ENCODE measurements at places on chromosomes 5 and 9. TPM values are rescaled to one million over a fixed set of nuclear protein-coding genes. Genes with fewer than 3 reads are reported as not detected.

The DPM2 gene
- 47.9 TPM for total RNA-seq

GRCh38 chr5:152990649-152991048, 499.8 kb upstream of the GRIA1 start:
- no peaks in the 10 kb centered on the region for H3K27me3 ChIP-seq
- H3K4me1 ChIP-seq = no peaks in the 10 kb centered on the region
- H3K27ac ChIP-seq = no peak overlapping the region
- DNase-seq = no peak

DNA sequence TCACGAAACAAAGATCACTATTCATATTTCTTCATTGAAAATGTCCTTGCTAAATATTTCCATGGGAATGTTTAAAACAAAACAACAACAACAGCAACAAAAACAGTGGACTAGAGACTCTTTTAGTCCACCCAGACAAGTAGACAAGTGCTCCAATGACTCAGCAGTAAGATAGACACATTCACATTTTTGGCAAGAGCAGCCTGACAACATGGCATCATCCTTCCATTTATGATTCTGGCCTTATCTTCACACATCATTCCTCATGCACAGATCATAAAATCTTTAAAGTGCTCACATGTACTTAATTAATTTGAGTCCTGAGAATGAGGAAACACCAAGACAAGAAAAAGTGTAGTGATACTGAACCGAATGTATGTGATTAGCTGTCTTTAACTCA, 132.6 kb upstream of the PDE4D start:
- no peak overlapping the region for H3K4me3 ChIP-seq
- H3K27me3 ChIP-seq = no peaks in the 10 kb centered on the region
- no peaks in the 10 kb centered on the region for H3K36me3 ChIP-seq
- no peak for DNase-seq
- H3K4me1 ChIP-seq = no peaks in the 10 kb centered on the region
- no peak overlapping the region for H3K27ac ChIP-seq

- no peak for DNase-seq
- no peaks in the 10 kb centered on the region for H3K27me3 ChIP-seq
- H3K36me3 ChIP-seq = no peaks in the 10 kb centered on the region
Observed at GRCh38 chr5:125011014-125011413, 264.6 kb upstream of the ZNF608 start.

DNA sequence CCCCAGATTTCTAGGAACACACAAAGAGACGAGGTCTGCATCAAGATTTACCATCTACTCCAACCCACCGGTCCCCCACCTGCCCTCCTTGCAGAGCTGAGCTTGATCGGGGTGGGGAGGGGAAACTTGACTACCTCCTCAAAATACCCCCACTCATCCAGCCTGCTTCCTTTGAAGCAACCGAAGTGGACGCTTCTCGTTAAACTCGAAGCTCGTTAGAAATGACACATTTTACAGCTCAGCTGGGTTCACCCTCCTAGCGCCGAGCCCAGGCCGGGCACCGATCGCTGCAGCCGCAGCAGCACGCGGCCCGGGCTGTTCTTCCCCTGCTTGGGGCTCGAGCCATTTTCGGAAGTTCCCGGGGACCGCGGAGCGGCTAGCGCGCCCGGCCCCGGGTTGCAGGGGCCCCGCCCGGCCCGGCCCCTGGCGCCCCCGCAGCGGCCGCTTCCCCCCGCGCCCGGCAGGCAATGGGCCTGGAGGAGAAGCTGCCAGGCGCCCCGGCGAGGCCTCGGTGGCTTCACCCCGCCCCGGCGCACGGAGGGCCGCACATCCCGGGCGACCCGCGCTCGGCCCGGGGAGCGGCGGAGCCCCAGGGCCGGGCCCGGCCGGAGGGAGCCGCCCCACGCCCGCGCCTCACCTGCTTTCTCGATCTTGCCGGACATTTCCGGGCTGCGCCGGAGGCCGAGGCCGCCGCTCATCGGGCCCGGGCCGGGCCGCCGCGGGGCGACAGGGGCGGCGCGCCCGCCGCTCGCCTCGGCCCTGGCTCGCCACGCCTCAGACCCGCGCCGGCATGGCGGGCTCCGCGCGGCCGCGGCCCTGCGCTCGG, 530 bp downstream of the RAPGEF1 start:
- H3K4me3 ChIP-seq = peak overlapping the region; percentile 95
- H3K36me3 ChIP-seq = peaks cover 7% of the 10 kb centered on the region
- no peaks in the 10 kb centered on the region for H3K27me3 ChIP-seq
- peak; percentile 85 for DNase-seq
- H3K27ac ChIP-seq = peak overlapping the region; percentile 90
- H3K4me1 ChIP-seq = peaks cover 49% of the 10 kb centered on the region

GRCh38 chr5:129125819-129126218, 31.3 kb downstream of the ISOC1 start:
- peak overlapping the region; percentile 96 for H3K27ac ChIP-seq
- no peak for DNase-seq
- H3K4me1 ChIP-seq = peaks cover 16% of the 10 kb centered on the region
- H3K36me3 ChIP-seq = no peaks in the 10 kb centered on the region
- peak overlapping the region; percentile 75 for H3K4me3 ChIP-seq
